ENCODE measurements at places on chromosomes 5 and 9.

DNA sequence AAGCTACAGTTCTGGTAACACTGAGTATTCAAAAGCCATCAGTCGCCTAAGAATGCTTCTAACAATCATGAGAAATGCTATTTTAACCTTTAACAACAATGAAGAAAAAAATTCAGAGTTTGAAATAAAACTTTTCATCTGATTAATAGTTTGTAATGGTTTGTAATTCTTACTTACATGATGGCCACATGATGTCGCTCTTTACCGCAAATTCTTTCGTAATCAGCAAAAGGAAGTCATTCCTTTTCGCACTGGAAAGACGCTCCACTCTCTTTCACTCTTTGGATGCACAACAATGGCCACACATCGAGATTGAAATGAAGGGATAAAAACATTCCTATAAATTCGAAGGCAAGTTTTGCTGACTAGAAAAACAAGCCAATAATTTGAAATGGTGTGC lies at the start of gene PCDHA7:
TSS of gene PCDHA7 (plus strand) at position 277 of the 400 bp plus-strand sequence. CDS start at position 392, 115 bp downstream.
- DNase-seq: no peak

DNA sequence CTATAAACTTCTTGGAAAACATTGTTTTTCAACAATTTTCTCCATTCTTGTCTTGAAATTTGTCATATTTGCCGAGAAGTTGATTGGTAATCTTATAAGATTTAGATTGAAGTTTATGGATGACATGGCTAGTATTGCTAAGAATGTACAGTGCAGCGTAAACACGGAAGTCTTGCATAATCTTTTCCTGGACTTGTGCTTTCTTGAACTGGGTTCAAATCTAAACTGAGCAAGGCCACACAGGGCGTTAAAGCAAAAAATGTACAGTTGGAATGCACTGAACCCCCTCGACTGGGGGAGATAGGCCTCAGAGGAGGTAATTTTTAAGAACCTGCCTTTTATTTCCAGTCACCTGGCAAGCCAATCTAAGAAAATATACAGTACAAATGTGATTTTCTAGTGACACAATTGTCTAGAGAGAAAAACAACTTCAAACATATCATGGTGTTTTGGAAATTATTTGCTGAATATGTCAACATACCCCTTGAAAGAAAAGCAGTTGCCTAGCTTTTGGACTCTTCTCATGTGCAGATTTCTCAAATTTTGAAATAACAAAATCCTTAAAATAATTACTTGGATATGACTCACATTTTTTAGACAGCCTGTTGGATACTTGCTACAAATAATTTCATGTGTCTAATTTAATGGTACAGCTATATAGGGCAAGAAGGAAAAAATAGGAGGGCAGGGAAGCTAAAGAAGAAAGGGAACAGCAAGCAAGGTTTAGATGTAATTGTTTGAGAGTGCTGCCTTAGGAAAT lies 18.5 kb upstream of the GAS1 start:
- no peak for DNase-seq

DNA sequence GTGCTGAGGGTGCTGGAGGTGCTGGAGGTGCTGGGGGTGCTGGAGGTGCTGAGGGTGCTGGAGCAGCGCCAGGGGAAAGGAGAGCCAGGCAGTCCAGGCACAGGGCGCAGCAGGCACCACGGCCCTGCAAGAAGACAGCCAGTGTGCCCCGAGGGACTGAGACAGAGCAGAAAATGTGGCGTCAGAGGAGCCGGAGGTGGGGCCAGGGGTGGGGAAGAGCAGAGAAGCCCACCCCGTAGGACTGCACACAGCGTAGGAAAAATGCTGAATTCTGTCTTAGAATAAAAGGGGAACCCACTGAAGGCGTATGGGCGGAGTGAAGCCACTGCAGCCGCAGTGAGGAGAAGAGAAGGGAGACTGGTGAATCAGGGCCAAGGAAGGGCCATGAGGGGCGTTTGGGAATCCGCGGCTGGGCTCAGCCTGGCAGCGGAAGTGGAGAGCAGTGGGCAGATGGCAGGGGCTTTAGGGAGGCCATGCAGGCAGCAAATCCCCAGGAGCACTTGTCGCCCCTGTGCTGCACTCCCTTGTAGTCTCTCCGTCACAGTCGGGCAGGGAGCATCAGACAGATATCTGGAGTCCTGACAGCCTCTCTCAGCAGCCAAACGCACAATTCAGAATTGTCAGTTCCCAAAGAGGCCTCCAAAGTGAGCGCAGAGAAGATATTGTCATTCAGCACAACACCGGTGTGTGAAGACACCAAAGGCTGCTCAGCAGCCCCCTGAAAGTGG lies 35.9 kb upstream of the LECT2 start:
- DNase-seq: peak; percentile 37

- DNase-seq: no peak
These were observed 4.5 kb downstream of the ROR2 start for GRCh38 chr9:91945277-91946085.

DNA sequence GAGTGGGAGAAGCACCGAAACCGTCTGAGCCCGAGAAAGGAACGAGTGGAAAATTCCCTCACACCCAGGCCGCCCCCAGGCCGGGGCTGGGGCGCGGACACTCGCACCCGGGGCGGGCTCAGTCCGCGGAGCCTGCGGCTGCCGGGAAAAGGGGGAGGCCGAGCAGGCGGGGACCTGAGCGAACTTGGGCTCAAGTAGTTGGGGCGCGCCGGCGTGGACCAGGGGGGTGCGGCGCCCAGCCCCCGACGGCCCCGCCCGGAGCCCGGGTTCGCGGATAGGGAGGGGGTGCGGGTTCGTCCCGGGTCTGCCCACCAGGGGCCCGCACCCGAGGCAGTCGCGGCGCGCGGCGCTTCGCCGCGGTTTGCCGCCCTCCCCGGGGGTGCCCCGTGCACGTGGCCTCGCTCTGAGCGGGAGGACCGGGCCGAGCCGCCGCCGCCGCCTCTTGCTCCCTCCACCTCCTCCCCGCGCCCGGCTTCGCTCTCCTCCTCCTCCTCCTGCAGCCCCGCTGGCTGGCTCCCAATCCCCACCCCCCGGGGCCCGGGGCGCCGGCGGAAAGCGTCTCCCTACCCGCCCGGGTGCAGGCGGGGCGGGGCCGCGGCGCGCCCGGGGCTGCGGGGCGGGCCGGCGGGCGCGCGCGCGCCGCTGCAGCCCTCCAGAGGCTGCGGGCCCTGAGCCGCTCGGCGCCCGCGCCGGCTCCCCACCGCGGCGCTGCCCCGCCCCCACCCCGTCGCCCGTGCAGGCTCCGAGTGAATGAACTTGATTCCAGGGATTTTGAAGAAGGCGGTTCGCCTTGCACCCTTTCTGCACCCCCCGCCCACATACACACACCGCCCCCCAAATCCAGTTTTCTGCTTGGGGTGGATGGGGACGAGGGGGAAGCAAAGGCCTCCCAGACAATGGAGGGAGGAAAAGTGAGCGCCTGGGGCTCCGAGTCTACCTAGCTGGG lies 1.3 kb upstream of the NFIB start:
- DNase-seq: no peak

DNA sequence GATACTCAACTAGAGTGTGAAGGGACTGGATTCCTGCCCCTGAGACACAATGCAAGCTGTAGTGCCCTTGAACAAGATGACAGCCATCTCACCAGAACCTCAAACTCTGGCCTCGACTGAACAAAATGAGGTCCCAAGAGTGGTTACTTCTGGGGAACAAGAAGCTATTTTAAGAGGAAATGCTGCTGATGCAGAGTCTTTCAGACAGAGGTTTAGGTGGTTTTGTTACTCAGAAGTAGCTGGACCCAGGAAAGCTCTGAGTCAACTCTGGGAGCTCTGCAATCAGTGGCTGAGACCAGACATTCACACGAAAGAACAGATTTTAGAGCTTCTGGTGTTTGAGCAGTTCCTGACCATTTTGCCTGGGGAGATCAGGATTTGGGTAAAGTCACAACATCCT lies 2.4 kb downstream of the ZNF483 start:
- DNase-seq: no peak

DNA sequence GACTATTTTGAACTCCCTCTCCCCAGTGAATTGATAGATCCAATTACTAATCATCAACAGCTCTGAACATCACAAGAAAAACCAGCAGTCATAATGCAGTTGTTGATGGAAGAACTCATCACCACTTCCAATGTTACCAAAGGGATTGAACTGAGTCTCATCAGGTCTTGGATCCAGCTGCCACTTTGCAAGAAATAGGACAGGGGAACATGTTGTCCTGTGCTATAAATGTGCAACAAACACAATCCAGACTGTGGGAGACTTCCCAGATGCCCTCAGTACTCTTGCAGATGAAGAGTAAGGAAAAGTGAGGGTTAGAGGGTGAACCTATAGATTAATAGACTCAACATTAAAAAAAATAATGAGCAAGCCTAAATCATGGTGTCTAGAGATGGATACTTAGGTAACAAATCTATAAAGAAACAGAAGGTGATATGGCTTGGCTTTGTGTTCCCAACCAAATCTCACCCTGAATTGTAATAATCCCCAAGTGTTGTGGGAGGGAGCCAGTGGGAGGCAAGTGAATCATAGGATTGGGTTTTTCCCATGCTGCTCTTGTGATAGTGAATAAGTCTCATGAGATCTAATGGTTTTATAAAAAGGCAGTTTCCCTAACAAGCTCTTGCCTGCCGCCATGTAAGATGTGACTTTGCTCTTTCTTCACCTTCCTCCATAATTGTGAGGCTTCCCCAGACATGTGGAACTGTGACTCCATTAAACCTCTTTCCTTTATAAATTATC lies 63.4 kb upstream of the PAPPA start:
- no peak for DNase-seq

GRCh38 chr9:90052366-90052765 lies 447.6 kb downstream of the GADD45G start:
- DNase-seq: peak; percentile 22

DNA sequence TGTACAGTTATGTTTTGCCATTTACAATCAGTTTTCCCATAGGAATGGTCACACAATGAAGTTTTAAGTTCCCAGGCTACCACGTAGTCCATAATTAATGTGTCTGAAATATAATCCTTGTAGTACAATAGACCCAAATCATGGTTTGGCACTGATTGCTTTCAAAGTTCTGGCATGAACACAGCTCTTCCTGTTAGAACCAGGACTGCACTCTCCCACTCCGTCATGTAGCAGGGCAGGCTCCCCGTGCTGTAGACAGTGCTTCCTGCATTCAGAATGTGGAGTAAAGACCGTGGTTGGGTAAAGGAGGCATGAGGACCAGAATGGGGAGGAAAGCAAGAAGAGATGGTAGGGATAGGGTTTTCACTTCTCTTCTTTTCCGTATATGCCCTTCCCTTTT lies 4.0 kb downstream of the SEC61B start:
- no peak for DNase-seq

DNA sequence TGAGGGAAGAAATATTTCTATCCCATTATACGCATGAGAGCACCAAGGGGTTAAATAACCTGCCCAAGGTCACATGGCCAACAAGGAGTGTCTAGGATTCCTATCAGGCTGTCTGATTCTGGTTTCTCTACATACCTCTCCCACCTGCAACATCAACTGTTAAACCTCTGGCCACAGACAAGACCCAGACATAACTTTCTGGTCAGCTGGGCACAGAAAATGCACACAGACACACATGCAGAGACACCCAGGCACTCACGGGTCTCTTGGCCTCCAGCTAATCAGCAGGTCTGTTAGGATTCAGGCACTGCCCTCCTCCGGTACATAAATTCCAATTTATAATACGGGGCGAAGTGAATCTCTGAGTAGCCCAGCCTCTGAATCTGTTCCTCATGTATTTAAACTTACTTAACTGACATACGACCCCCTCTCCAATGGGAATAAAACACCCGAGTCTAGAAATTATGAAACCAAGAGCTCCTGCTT lies 1.5 kb downstream of the SEPTIN8 start:
- DNase-seq: no peak

DNA sequence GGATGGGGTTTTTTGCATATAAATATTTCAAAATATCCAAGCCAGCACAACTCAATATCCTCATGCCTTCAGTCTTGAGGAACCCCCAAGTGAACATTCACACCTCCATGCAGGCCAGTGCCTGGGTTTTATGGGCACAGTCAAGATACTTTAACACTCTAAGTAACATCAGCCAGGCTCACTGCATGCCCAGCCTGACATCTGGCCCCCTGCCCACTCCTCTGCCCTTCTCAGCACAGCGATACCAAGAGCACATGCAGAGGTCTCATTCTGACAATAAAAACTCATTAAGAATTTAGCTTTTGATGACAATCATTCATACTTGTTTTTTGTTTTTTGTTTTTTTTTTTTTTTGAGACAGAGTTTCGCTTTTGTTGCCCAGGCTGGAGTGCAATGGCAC lies 250.0 kb downstream of the CWC27 start:
- no peak for DNase-seq

DNA sequence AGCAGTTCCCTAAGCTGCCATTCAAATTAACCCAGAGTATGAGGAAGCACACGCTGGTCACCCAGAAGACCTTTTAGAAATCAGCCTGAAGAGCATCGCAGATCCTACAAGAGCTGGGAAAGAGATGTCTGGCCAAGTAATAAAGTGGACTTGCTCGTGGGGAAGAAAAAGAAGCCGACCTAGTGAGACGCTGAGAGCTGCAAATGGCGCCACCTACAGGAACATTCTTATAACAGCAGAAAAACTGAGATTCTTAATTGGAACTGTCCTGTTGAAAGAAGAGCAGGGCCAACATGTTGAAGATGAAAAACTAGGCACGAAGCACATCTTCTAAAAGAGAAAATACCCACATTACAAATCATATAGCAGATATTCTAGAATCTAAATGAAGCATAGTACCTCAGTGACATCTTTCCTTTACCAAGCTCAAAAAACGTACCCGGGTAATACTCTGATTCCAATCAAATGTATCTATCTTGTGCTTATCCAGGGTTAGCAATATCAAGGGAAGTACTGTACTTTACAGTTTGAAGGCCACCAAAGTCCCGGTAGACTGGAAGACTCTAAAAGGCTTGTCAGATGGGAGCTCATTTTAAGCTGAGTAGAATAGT lies 3.9 kb upstream of the GNAQ start:
- peak; percentile 72 for DNase-seq

DNA sequence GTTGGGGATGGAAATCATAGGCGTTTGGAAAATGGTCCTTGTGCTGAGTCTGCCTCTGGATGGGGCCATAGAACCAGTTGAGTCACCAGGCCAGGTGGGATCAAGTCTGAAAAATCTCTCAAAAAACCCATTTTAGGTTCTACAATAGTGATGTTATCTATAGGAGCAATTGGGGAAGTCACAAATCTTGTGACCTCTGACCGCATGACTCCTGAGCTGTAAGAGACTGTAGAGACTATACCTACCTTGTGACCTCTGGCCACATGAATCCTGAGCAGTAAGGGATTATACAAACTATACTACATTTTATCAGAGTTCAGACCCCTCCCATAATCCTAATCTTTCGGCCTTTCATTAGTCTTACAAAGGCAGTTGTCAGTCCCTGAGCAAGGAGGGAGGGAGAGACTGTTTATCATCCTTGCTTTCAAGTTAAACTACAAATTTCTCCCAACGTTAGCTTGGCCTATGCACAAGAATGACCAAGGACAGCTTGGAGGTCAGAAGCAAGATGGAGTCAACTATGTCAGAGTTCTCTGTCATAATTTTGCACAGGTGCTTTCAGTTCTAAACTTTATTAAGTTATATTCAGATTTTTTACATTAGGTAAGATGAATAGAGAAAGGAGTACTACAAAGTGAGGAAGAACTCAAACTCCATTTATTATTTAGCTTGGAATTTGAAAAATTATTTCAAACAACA lies 11.5 kb upstream of the JMY start:
- DNase-seq: peak; percentile 45
